T-helper 22 cell (primary cell): ENCODE measurements at places on chromosomes 3 and 15.

GRCh38 chr3:187102073-187102634 lies 37.1 kb downstream of the RPL39L start:
- no peak for DNase-seq

- DNase-seq: no peak
Measured at GRCh38 chr3:128454310-128454618, 12.4 kb downstream of the DNAJB8 start.

GRCh38 chr15:68354923-68355322 lies 77.0 kb downstream of the ITGA11 start:
- DNase-seq: no peak

DNA sequence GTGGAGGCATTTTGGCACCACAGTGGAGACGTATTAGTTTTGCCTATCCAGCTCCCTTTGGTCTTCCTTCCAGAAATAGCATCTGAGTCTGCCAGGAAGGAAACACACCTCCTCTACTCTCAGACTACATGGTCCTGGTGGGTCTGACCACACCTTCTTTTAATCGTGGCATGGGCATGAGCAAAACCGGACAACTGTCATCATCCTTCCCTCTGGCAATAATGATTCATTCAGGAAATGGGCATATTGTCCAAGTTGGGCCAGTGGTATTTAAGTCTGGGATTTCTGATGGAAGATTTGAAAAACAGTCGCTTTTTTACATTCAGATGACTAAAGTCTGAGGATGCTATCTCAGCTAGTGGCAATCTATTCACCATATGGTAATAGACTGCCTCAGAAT lies 601.0 kb upstream of the ADAMTS9 start:
- DNase-seq: no peak

DNA sequence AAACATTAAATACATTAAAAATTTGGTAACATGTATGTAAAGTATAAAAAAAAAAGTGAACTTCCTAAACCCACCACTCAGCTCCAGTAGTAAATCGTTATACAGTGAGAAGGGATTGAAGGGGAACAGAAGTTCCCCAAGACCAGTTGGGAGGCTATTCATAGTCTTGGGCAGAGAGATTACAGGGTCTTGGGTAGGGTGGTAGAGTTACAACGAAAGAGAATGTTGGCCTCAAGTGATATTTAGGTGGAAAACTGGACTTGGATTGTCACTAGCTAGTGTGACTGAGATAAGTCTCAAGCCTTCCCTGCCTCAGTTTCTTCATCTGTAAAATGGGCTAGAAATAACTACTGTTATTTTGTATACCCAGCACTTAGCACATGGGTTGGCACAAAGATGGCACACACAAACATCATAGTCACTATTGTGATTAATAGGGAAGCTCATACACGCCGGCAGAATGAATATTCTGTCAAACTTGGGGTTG lies 431 bp upstream of the YEATS2 start:
- DNase-seq: no peak

GRCh38 chr3:16790432-16791400 lies 94.0 kb upstream of the PLCL2 start:
- DNase-seq: no peak

- DNase-seq: no peak
Measured at GRCh38 chr15:63366451-63366850, 15.2 kb downstream of the CA12 start.

DNA sequence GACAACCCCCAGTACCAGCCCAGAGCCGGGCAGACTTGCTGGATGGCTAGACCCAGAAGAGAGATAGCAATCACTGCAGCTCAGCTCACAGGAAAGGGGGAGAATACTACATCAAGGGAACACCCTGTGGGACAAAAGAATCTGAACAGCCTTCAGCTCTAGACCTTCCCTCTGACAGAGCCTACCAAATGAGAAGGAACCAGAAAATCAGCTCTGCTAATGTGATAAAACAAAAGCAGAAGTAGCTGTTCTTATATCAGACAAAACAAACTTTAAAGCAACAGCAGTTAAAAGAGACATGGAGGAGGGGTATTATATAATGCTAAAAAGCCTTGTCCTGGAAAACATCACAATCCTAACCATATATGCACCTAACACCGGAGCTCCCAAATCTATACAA lies 283.3 kb downstream of the KLF13 start:
- no peak for DNase-seq

DNA sequence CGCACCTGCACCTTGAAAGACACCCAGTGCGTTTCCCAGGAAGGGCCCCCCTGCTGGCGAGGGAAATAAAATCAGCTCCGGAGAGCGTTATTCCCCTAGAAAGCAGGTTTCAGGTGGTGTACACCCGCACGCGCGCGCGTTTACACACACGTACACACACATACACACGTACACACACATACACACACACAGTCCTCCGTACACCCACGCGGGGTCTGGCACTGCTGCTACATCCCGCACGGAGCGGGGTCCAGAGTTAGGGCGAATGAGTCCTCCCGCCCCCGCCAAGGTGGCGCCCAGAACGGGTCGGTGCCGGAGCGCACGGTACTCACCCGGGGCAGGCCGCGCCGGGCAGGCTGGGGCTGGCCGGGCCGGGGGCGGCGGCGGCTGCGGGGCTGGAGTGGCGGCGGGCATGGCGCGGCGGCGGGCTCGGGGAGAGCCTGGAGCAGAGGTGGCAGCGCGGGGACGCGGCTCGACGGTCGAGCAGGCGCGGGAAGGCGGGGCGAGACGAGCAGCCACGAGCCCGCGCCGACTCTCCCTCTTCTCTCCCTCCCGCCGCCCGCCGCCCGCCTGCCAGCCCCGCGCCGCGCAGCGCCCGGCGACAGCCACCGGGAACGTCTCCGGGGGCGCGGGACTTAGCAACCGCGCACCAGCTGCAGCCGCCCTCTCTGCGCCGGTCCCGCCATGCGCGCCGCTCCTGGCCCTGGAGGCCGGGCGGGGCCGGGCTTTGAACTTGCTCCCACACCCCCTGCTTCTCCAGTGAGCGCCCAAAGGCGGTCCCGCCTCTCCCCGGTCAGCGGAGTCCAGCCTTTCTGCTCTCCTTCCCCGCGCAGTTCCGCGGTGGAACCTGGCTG lies at the start of gene DCLK3:
Gene DCLK3, minus strand, starts transcription at position 704 of the 854 bp plus-strand sequence. Its CDS starts 290 bp downstream, at position 414.
- DNase-seq: no peak
